Activated CD8-positive, alpha-beta memory T cell treated with anti-CD3 and anti-CD28 coated beads for 48 hours (primary cell): ENCODE measurements at places on chromosomes 7 and 10.

GRCh38 chr7:158395780-158396278 is 191.8 kb downstream of the PTPRN2 start:
- no peak for DNase-seq

- no peak for DNase-seq
These were observed 481.4 kb downstream of the NEBL start for GRCh38 chr10:20415684-20416083.

DNA sequence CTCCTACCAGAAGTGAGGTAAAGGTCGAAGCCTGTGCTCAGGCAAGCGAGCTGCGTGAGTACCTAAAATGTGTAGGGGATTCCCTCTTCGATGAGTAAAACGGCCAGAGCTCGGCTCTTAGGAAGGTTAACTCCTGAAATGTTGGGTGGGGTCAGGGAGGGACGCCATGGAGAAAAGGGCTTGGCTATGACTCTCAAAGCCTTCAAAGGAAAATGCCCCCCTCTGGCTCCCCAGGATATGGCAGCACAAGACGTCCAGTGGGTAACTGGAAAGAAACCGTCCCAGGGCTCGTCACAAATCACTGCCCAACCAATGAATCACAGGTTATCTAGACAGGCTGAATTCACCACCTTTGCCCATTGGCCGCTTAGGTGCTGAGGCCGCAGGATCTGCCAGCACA is 58.0 kb downstream of the CALML3 start:
- no peak for DNase-seq

DNA sequence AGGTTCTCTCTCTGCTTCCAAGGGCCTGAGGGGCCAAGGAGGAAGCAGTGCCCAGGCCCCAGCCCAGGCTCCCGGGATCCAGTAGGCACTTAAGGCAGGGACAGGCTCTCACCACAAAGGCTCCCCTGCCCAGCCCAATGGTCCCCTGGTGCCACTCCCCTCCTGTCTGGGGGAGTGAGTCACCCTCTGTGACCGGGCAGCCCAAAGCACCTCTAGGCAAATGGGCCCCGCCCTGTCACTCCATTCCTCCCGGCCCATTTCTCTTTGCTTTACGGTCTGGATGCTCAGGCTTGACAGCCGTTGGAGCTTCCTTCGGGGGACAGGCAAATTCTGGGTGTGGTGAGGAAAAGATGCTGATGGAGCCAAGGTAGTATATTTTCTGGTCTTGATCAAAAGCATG is at the start of gene CALHM3:
CALHM3 (minus strand) TSS at position 106 of the 400 bp plus-strand sequence. CDS start 208 bp downstream, outside the sequence.
- DNase-seq: no peak

DNA sequence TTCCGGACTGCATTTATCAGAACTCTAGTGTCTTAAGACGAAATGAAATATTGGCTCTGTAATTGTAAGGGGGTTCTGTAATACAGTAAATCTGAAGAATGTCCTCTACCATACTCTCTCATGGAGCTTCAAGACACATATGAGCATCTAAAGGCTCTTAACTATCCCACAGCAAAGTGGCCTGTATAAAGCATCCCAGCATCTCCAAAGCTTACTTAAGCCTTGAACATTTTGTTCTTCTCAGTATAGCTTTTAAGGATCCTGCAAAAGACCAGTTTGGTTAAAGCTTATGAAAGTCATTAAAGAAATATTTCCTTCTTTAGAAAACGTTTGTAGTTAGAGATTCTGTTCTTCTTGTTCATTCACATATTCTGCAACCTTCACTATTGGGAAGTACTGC is 75.1 kb downstream of the HGF start:
- DNase-seq: no peak

- DNase-seq: no peak
These were observed 55.3 kb downstream of the NEURL1 start for GRCh38 chr10:103548581-103549348.

DNA sequence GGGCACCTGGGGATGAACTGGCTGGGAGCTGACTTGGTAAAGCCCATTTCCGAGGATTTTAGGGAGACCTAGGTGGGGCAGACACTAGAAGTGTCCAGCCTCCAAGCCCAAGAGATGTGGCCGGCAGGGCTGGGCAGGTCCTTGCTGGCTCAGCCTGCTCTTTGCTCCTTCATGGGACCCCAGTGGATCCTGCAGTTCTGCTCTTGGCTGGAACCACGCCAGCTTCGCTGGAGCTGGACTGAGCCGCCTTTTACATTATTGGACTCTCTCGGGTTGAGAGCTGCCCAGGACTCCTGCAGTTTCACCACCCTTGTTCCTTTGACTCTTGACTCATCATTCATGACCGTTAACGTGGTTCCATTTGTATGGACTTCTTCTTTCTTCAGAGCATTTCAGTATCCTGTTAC is 5.7 kb downstream of the PPIF start:
- no peak for DNase-seq

DNA sequence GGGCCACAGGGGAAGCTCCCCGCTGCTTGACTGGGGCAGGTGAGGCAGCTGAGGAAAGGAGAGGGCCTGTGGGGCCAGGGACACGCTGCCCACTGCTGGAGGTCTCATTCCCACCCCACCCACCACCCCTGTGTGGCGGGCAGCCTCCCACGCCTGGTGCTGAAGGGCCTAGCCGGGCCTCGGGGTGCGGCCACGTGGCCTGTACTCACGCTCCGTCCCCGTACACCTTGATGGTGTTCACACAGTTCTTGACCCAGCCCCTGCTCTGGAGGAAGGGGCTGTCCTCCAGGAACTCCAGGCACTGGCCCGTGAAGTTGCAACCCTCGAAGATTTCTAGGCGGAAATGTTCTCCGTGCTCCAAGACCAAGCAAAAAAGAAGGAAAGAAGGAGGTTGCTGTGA is 4.0 kb downstream of the CRYGN start:
- DNase-seq: no peak

- no peak for DNase-seq
These were observed 552.5 kb upstream of the FOXK1 start for GRCh38 chr7:4129481-4130122.

- no peak for DNase-seq
These were observed 677.9 kb downstream of the PARD3 start for GRCh38 chr10:34137201-34137600.

- DNase-seq: no peak
These were observed 376.2 kb upstream of the SEMA3C start for GRCh38 chr7:81294897-81295515.

- DNase-seq: no peak
These were observed 95.0 kb downstream of the COL13A1 start for GRCh38 chr10:69896606-69897231.

- no peak for DNase-seq
These were observed 258.2 kb downstream of the USP6NL start for GRCh38 chr10:11353006-11353896.

DNA sequence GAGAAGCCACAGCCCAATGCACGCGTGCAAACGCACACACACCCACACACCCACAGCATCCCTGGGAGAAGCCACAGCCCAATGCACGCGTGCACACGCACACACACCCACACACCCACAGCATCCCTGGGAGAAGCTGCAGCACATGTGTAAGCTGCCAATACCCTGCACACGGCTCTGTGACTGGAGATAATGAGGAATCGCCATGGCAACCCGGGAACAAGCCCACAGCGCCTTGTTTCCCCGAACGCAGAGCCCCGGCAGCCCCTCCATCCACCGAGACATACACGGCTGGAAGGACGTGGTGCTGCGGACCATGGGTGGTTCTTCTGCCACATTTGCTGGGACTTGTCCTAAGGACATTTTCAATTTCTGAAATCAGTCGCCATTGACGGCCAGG is 221.3 kb downstream of the PTPRN2 start:
- no peak for DNase-seq

DNA sequence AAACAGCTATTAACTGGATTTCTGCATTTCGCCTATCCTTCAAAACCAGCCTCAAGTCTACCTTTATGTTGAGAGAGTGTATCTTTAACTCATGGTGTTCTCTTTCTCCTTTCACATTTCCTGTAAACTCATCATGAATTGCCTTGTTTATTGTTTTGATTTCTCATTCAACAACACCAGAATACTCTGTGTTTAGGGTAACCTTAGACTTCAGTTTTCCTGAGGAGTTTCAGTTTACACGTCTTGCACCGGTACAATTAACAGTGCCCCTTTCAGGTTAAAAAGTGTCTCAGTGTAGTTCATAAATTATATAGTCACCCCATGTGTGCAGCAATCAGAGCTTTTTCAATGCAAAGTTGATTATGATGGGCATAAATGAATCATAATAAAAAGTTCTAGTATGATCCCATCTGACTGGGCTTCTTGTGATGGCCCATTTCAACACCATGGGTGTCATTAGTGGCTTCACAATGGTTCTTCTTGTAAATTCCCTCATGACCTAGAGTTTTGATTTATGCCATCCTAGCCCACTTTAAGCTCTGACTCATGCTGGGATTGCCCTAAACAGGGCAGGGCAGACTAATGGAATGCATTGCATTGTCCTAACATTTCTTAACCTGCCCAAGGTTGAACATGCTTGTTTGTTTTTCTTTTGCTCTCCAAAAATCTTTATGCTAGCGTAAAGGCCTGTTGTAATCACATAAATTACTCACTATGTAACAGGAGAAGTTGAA is 22.0 kb downstream of the ITGB8 start:
- DNase-seq: no peak

DNA sequence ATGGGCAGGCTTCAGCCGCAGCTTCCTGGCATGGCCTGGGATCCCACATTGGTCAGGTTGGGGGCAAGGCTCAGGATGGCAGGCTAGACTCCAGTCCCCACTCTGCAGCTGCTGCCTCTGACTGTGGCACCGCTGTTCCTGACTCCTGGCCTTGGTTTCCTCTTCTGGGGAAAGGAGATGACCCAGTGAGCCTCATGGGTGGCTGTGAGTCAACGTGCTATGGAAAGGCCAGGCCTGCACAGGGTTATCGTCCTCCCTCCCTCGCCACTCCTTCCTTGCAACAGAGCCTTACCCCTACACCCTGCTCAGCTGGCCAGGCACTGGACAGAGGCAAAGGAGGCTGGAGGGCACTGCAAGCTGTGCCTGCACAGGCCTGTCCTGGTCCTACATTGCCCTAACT is 36.1 kb upstream of the CHST15 start:
- DNase-seq: no peak

DNA sequence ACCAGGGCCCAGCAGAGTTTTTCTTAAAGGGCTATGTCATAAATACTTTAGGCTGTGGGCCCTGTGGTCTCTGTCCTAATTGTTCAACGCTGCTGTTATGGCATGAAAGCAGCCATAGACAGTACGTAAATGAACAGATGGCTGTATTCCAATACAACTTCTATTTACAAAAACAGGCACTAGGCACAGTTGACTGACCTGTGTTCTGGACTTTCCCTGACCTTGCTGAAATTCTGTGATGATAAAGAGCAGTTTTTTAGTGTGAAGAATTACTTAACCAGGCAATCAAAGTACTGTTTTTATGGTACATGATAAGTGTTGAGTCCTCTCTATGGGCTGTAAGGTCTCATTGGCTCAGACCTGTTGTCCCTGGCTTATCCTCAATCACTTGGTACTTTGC is 17.1 kb downstream of the PDCD11 start:
- DNase-seq: no peak

DNA sequence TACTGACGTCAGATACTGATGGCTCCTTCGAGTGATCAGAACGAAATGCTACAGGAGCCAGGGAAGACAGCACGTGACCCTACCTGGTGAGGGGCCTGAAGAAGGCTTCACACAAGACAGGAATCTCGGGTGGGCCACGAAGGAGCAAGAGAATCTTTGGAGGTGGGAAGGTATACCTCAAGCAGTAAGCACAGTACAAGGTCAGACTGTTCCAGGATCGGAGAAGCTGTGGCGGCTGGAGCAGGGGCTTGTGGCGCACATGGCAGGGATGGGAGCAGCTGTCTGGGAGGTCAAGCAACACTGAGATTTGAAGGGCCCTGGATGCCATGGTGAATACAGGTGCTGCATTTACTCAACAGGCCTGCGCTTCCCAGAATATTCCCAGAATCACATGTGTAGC is 45.4 kb downstream of the C10orf143 start:
- no peak for DNase-seq

- DNase-seq: no peak
These were observed 470.7 kb upstream of the AKR1E2 start for GRCh38 chr10:4355350-4355749.

GRCh38 chr7:155731380-155731779 is 80.9 kb downstream of the SHH start:
- no peak for DNase-seq

DNA sequence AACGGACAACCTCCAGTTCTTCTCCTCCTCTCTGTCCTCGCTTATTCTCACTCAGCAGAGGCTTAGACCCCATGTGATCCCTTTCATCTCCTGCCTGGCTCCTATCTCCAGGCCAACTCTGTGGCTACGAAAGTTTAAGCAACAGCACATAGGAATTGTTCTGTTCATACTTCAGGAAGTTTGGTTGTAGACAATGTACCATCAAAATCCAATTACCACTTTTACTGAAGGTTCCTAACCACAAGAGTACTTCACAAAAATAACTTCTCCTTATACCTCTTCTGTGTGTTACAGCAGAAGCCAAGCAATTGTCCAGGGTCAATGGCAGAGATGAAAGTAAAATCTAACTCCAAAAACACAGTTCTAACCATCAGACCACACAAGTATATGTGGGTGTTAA is 80.0 kb downstream of the SLC25A13 start:
- no peak for DNase-seq

GRCh38 chr7:6725003-6725402 is 18.3 kb upstream of the ZNF12 start:
- DNase-seq: no peak

- DNase-seq: no peak
These were observed 71.6 kb downstream of the THSD7A start for GRCh38 chr7:11760372-11760771.

DNA sequence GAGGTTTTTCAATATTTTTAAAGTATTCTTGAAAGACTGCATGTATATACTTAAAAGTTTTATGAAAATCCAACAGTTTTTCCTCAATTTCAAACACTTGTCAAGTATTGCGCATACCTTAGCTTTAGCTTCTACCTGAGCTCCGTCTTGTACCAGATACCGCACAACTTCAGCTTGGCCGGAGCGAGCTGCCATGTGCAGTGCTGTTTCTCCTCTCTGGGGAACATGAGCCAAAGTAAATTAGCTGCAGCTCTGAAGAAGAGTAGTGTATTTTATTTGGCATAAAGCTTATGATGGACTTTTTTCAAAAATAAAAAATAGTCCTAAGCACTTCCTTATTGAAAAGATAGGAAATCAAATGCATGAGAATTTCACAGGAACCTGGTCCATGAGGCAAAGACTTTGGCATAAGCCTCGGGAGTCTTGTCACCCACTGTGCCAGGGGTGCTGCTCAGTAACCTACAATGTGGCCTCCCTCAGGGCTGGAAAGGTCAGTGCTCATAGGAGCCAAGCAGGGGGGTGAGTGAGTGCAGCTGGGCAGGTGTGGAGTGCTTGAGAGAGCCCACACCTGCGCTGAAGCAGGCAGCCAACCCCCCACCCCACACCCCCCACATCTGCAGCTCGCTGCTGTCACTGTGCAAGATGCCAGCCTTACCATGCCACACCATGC is 189.5 kb downstream of the ANK3 start:
- no peak for DNase-seq

DNA sequence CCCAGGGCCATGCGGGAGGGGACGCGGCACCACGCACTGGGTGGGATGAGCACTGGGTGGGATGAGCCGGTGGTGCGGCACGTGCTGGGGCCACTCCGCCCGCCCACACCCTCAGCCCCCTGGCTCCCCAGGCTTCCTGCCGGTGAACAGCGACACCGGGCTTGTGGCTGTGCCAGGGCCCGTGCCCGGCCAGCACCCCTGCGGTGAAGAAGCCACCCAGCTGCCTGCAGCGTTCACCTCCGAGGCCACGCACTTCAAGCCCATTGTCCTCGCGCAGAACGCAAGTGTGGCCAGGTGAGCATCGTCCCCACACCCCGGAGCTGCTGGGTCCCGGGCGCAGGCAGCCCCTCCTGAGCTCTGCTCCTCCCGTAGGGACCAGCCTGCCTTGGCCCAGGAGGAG is 31.8 kb upstream of the UTF1 start:
- DNase-seq: no peak

GRCh38 chr10:60496181-60496580 is 106.5 kb upstream of the ANK3 start:
- no peak for DNase-seq
